ENCODE measurements at places on chromosomes 5 and 9.

DNA sequence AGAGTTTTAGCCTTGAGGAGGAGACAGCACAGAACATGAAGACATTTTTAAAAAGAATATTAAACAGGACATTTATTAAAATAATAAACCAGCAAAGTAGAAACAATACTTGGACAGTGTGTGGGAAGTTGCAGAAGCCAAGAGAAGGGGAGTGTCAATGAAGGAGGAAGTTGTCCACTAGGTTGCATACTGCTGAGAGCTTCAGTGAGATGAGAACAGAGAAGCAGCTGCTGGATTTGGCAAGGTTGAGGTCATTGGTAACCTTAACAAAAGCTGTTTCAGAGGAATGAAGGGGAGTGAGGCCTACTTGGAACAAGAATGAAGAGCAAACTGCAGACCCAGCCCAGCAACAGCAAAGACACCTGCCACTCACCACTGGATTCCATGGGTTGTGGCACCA lies 11.4 kb downstream of the BHMT start:
- DNase-seq, result no peak

GRCh38 chr9:27183701-27184100 lies 74.7 kb downstream of the TEK start:
- no peak for DNase-seq

DNA sequence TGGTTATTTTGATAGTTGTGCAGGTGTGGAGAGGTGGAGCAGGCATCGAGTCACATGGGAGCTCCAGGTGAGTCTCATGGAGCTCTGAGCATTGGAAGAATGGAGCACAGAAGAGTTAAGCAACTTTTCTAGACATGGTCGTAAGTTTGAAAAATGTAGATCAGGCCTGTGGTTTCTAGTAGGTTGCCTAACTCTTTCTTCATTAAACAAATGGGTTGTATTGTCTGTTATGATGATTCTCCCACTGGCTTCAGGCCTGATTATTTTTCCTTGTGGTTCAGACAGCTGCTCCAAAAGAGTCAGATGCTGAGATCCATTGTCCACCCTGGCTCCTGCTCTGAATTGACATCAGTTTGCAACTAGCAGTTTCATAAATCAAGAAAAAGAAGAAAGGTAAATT lies 80.3 kb upstream of the RPS23 start:
- no peak for DNase-seq

DNA sequence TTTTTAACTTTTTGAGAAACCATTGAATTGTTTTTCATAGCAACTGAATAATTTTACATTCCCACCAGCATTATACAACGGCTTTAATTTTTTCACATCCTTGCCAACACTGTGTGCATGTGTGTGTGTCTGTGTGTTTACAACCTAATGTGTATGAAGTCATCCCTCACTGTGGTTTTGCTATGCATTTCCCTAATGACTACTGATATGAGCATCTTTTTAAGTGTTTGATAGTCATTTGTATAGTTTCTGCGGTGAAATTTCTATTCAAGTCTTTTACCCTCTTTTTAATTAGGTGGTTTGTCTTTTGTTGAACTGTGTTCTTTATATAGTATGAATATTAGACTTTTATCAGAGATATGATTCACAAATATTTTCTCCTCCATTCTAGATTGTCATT lies 263.1 kb upstream of the COX7C start:
- DNase-seq, result no peak

GRCh38 chr5:143262393-143263174 lies 140.9 kb downstream of the NR3C1 start:
- no peak for DNase-seq

DNA sequence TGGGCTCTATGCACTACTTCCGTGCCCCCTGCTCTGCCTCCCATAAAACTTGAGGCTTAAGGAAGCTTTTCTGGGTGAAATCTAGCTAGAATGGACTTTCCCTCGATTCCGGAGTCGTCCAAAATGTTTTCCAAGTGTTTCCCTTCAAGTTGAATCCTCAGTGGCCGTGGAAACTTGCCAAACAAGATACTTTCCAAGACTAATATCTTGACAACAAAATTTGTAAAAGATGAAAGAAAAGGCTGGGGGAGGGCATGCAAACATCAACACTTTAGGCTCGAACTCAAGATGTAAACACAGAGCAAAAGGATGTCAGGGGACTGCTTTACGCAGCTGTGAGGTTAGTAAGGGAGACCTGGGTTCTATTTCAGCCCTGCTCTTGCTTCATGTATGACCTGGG lies 482.8 kb upstream of the KLF4 start:
- DNase-seq, result no peak

DNA sequence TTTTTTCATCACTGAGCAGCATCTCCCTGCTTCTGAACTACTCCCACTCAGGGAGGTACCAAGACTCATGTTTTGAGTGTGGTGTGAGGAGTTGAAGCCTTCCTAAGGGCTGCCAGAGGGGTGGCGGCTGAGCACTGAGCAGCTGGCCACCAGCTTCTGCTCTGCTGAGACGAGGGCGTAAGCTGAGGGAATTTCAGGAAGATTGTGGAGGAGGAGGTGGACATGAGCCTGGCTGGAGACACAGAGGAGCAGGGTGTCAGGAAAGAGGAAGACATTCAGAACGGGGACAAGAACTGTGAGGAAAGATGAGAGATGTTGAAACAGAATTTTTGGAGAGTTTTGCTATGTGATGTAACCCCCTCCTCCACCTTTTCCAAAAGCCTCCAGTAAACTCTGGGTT lies 7.8 kb downstream of the LCP2 start:
- no peak for DNase-seq

GRCh38 chr9:119003201-119003611 lies 366.0 kb downstream of the BRINP1 start:
- DNase-seq, result no peak

DNA sequence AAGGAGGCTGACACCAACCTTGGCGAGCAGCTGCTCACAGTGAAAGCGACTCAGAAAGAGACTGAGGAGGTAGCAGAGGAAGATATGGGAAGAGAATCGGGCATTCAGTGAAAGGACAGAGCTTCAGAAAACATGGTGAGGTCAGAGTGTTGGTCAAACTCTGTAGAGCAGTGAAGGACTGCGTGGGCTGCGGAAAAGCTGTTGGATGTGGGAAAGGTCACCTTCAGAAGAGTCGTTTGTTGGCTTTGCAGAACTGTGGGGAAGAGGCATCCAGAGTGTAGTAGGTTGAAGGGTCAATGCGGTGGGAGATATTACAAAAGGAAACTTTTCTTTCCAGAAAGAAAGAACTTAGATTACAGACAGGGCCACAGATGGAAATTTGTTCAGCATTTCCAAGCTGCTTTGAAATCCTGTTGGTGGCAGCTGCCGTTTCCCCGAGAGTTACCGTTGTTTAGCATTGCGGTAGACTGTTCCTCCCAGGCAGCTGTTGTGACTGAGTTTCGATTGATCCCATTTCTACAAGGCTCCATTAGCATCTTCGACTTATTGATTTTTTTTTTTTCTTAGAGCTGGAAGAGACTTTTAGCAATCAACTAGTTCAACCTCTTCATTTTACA lies 58.3 kb upstream of the AFAP1L1 start:
- DNase-seq, result no peak

GRCh38 chr9:92947268-92948037 lies at the start of gene FGD3:
TSS of gene FGD3 (plus strand) at chr9:92947523. CDS start at chr9:92976257, 28,734 bp downstream.
- DNase-seq, result peak; percentile 65

- no peak for DNase-seq
These were observed 304.6 kb downstream of the PDE4D start for GRCh38 chr5:59588922-59589321.

DNA sequence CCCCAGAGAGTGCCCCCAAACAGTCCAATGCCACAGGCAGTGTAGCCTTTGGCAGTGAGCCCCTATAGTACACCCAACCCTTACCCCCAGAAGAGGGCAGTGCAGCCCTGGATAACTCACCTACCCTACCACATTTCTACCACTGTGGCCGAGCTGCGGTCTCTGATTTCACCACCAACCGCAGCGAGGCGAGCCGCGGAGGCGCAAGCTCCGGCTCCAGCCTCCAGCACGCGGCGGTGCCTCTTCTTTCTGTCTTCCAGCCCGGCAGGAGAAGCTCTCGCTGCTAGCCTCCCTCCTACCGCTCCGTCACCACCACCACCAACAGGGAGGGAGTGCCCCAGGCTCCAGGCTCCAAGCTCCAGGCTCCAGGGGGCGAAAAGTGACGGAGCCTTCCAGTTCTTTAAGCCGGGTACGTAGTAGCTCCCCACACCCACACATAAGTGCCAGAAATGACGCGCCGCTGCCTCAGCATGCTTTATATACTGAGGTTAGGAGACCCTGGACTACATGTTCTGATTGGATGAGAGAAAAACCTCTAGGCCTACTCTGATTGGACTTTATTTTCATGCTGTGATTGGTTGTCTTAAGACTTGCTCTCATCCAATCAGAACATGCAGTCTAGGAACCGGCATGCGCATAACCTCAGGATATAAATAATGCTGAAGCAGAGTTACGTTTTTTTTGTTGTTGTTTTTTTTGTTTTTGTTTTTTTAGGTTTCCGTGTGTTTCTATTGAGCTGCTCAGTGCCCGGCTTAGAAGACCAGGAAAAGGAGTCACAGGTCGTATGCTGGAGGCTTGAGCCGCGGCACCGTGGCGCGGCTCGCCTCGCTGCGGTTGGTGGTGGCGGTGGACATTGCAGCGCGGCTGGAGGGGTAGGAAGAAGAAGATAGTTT lies at the start of gene PCAT7:
PCAT7 (plus strand) TSS at position 645 of the 893 bp plus-strand sequence.
- peak; percentile 60 for DNase-seq

Data from stimulated activated CD8-positive, alpha-beta memory T cell treated with anti-CD3 and anti-CD28 coated beads, Interleukin-4, amount 100 ng/mL, for 48 hours (primary cell).